Left ventricle myocardium superior (tissue), 1 donor: ENCODE measurements at places on chromosomes 1 and 21. TPM values are rescaled to one million over a fixed set of nuclear protein-coding genes. Genes with fewer than 3 reads are reported as not detected.

Gene PLA2G2A
- total RNA-seq: 82.2 TPM

Gene RGL1
- 18.5 TPM for total RNA-seq

Gene S100A8
- 40.7 TPM for total RNA-seq

Gene NHLH1
- total RNA-seq: not detected

Gene PHLDA3
- 20.4 TPM for total RNA-seq

Gene ZNF695
- total RNA-seq: not detected

GRCh38 chr21:40049931-40050290 lies 182.7 kb downstream of the PCP4 start:
- no peak for DNase-seq

DNA sequence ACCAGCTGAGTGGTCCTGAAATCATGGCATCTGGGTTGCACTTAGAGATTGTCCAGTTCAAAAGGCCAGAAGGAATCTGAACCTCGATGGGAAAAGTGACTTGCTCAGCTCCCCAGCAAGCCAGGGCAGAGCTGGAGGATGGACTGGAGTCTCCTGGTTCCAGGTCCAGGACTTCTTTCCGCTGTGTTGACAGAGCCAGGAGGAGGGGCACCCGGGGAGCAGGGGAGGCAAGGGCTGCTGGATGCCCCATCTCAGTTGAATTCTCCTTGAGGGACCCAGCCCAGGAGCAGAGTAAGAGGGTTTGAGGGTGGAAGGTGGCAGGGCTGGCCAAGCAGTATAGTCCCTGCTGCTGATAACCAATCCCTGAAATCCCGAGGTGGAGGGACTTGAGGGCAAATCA lies 2.4 kb upstream of the ALPL start:
- DNase-seq: no peak

DNA sequence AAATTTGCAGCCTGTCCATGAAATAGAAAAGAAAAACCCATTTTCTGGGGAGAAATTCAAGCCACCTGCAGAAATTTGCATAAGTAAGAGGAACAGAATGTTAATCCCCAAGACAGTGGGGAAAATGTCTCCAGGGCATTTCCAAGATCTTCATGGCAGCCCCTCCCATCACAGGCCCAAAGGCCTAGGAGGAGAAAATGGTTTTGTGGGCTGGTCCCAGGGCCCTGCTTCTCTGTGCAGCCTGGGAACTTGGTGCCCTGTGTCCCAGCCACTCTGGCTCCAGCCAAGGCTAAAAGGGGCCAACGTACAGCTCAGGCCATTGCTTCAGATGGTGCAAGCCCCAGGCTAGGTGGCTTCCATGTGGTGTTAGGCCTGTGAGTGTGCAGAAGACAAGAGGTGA lies 155.6 kb downstream of the PRDM2 start:
- DNase-seq: no peak

DNA sequence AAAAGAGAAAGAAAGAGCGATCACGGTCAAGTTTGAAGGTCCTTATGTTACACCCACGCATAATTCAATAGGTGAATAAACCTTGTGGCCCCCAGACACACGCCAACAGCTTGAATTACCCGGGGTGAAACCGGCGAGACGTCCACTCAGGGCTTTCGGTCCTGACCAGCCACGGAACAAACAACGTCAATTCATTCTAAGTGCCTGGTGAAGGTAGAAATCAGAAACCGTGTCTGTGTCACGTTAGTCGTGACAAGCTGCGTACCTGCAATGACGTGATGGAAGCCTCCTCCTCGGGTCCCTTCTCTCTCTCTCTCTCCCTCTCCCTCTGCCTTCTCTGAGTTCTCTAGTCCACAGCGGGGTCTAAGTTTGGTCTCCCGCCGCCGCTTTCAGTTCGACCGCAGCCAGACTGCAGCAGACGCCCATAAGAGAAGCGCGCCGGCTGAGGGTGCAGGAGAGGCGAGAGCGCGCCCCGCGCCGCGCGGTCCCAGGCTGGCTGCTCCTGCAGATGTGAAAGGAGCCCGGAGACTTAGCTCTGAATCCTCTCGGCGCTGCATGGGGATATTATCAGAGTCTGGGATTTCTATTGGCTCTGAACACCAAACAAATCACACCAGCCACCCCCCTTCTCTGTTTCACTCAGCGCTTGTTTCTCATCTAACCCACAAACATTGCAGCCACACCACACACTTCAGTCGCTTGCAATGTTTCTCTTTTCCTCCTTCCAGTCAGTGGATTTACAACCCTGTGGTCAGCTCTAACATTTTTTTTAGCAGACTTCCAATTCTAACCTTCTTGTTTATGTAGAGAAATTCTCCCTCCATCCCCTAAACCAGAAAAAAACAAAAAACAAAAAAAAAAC lies at the start of gene GREM2:
GREM2 (minus strand) TSS at position 537 of the 862 bp plus-strand sequence. CDS start 118,680 bp downstream, outside the sequence.
- DNase-seq: no peak

GRCh38 chr1:93749894-93750301 lies 68.3 kb upstream of the BCAR3 start:
- DNase-seq: no peak

GRCh38 chr1:114369930-114370329 lies 141.1 kb downstream of the TRIM33 start:
- no peak for DNase-seq

GRCh38 chr1:247113094-247113497 lies 8.9 kb upstream of the ZNF669 start:
- no peak for DNase-seq

- DNase-seq: peak; percentile 87
Measured at GRCh38 chr1:1033009-1033587, 13.2 kb downstream of the AGRN start.

DNA sequence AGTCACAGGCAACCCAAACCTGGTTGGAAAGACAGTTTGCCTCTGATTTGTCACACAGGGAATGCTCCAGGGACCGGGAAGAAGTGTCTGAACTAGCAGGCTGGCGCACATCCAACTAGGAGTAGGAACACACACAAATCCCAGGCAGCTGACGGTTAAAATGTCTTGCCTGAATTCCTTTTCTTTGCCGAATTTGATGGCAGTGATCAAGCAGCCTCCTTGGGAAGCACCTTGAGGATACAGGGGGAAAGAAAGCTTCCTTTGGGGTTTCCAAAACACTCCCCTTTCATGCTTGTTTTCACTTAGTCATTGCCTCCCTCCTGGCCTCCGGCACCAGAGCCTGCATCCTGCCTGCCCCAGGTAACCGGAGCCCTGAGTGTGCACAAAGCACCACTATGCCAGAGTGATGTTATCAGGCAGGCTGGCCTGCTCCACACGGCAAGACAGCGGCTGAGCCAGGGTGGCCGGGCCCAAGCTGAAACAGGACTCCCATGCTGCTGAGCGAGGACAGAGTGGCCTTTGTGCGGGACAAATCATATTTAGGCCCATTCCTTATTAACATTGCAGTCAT lies 193.8 kb downstream of the LMX1A start:
- no peak for DNase-seq

GRCh38 chr21:33495743-33496142 lies 4.2 kb upstream of the DNAJC28 start:
- no peak for DNase-seq

DNA sequence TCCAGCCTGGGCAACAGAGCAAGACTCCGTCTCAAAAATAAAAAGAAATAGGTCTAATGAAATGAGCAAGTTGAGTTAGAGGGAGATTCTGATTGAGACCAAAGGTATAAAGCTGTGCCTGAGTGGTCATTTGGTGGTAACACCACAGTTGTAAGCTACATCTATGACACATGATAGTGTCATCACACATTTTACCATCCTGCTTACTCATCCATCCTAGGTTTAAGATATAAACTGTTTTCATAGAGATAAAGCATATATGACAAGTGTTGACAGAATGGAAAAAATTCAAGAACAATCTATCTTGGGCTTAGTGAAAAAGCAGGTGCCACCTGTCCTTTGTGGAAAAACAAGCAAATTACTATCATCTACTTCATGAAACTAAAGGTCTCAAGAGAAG lies 7.1 kb upstream of the CFAP141 start:
- no peak for DNase-seq

GRCh38 chr1:220430059-220430458 lies 97.9 kb upstream of the MARK1 start:
- no peak for DNase-seq

GRCh38 chr21:16589006-16589898 lies 859.5 kb downstream of the USP25 start:
- DNase-seq: no peak

DNA sequence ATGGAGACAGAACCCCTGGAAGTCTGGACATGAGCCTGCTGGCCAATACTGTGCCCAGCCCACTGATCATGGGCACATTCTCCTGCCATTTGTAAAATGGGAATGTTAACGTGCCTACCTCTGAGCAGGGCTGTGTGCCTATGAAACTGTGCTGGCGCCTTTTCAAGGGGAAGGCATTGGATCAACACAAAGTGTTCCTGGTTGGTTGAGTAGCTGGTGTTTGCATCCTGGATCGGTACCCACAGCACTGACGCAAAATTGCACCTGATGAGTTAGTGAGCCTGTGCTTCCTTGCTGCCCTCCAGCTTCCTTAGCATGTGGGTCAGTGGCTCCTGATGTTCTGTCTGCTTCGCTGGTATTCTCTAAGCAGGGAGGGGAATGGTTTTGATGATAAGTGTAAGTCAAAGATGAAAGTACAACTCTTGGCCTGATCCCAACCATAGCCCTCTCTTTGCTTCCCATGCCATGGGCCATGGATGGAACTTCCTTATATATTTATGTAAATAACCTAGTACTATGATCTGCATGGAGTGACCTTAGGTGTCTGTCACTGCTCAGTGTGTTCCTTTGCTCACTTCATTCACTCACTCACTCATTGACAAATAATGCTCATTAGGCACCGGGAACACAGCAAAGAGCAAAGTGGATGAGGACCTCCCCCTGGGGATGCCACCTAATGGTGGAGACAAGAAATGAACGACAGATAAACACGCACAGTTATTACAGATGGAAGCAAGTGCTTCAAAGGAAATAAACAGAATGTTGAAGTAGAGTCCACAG lies 22.7 kb downstream of the MAB21L3 start:
- no peak for DNase-seq

- no peak for DNase-seq
Measured at GRCh38 chr21:41647806-41648561, 118.9 kb downstream of the RIPK4 start.

GRCh38 chr1:115099693-115100050 lies 10.4 kb upstream of the TSPAN2 start:
- no peak for DNase-seq

GRCh38 chr1:4700801-4701200 lies 46.4 kb downstream of the AJAP1 start:
- DNase-seq: peak; percentile 22

GRCh38 chr21:31616216-31616615 lies 43.3 kb upstream of the SOD1 start:
- DNase-seq: no peak

DNA sequence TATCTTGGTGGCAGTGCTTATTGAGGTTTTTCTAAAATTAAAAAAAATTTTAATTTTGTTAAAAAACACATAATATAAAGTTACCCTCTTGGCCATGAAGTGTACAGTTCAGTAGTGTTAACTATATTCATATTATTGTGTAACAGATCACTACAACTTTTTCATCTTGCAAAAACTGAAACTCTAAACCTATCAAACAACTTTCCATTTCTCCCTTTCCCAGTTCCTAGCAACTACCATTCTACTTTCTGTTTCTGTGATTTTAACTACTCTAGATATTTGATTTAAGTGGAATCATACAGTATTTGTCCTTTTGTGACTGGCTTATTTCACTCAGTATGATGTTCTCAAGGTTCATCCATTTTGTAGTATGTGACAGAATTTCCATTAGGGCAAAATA lies 55.5 kb downstream of the SLAMF6 start:
- DNase-seq: no peak

GRCh38 chr21:34037009-34037795 lies 36.2 kb upstream of the MRPS6 start:
- no peak for DNase-seq

GRCh38 chr1:84929581-84929980 lies 36.6 kb upstream of the LPAR3 start:
- DNase-seq: no peak

DNA sequence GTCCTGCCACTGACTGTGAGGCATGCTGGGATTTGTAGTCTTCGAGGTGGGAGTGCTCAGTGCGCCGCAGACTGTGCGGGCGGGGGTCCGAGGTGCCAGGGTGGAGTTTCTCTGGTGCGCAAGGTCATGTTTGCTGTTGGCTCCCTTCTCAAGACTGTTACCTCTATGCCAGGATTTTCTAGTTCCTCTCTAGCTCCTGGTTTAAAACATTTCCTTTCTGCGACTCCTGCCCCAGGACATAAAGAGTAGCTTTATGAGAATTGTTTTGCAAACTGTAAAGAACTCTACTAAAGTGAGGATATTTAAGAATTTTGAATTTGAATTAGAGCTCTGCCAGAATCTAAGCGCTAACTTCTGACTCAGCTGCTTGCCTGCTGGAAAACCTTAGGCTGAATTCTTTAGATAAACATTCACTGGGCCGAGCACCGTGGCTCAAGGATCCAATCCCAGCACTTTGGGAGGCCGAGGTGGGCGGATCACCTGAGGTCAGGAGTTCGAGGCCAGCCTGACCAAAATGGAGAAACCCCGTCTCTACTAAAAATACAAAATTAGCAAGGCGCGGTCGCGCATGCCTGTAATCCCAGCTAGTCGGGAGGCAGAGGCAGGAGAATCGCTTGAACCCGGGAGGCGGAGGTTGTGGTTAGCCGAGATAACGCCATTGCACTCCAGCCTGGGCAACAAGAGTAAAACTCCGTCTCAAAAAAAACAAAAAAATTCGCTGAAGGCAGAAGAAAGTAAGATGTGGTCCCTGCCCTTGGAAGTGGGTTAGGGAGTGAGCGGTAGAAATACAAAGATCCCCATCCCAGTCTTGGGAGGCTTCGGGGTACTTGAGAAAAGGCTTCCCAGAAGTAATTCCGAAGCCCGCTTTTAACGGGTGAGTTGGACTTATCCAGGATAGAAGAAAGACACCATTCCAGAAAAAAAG lies 992 bp upstream of the USP48 start:
- DNase-seq: peak; percentile 39

DNA sequence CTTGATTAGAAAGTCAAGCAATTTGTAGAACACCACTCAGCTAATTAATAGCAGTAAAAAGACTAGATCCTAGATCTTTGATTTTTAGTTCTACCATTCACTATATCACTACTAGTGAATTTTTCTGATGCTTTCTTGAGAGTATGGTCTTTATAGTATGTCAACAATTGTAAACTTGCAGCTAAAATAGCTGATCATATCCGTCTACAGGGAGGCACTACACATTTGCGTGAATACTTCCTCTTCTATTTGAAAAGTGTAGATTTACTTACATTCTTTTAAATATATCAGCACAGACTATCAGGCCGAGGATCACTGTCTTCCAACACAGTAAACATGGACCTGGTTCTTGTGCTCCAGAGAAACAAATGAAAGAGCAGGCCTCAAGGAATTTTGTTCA lies 18.6 kb upstream of the PTPRC start:
- DNase-seq: no peak

DNA sequence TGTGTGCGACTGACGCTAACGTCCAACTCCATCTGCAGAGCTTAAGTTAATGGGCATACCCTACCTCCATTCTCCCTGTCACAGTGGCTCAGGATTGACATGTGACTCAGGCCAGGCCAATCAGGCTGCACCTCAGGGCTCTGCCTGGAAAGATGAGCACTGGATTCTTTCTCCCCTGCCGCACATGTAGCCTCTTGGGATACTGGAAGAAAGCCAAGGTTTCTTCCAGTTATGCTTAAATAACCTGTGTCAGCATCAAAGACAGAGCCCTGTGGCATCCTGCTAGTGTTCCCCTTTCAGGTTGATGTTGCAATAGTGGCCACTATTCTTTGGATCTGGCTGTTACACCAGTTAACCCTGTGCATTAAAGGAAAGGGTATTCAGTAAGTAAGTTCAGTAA lies 55.0 kb upstream of the SYT6 start:
- DNase-seq: no peak
